ENCODE measurements at places on chromosomes 3 and 15. TPM values are rescaled to one million over a fixed set of nuclear protein-coding genes. Genes with fewer than 3 reads are reported as not detected.
A peak's percentile ranks its signal among the peaks of the same experiment; 100 is the strongest.

- H3K4me3 ChIP-seq, result no peak overlapping the region
- H3K27me3 ChIP-seq, result no peaks in the 10 kb centered on the region
- H3K4me1 ChIP-seq, result peaks cover 4% of the 10 kb centered on the region
- H3K27ac ChIP-seq, result no peak overlapping the region
These were observed 164.6 kb upstream of the PFN2 start for GRCh38 chr3:150135287-150135721.

DNA sequence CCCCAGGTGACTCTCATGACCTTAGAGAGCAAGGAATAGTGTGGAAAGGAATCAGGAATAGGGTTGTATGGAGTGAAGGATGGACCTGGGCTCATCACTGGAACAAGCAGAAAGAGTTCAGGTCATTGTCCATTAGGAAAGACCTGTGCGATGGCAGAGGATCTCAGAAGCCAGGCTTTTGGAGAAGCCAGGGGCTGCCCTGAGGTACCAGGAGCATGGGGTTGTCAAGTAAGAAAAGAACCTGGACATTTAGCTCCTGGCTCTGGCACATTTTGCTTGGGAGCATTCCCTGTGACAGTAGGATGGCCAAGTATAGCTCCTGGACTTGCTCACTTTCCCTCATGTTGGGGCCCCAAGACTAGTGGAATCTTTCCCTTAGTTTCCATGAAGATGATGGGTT, 52.9 kb upstream of the MANF start:
- no peak overlapping the region for H3K27ac ChIP-seq
- H3K36me3 ChIP-seq, result no peaks in the 10 kb centered on the region
- H3K4me1 ChIP-seq, result no peaks in the 10 kb centered on the region
- H3K27me3 ChIP-seq, result no peaks in the 10 kb centered on the region
- DNase-seq, result no peak
- H3K4me3 ChIP-seq, result no peak overlapping the region

Gene MOBP
- 0.10 TPM for total RNA-seq

Gene GRK7
- total RNA-seq, result not detected

DNA sequence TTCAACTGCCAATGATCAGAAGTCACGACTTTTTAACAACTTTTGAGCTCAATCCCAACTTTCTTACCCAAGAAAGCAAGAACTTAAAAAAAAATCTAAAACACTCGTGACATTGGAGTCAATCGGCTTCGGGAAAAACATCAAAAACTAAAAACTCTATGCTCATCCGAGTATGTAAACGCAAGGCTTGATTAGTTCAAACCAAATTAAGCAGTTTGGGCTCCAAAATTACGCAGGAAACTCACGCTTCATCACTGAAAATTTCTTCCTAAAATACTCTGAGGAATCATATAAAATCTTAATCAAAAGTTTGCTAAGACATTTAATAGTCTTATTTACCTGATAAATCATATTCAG, 1.6 kb downstream of the TRA2B start:
- DNase-seq, result no peak
- no peaks in the 10 kb centered on the region for H3K4me1 ChIP-seq
- no peak overlapping the region for H3K27ac ChIP-seq
- peaks cover under 1% of the 10 kb centered on the region for H3K36me3 ChIP-seq
- peak overlapping the region; percentile 100 for H3K4me3 ChIP-seq

DNA sequence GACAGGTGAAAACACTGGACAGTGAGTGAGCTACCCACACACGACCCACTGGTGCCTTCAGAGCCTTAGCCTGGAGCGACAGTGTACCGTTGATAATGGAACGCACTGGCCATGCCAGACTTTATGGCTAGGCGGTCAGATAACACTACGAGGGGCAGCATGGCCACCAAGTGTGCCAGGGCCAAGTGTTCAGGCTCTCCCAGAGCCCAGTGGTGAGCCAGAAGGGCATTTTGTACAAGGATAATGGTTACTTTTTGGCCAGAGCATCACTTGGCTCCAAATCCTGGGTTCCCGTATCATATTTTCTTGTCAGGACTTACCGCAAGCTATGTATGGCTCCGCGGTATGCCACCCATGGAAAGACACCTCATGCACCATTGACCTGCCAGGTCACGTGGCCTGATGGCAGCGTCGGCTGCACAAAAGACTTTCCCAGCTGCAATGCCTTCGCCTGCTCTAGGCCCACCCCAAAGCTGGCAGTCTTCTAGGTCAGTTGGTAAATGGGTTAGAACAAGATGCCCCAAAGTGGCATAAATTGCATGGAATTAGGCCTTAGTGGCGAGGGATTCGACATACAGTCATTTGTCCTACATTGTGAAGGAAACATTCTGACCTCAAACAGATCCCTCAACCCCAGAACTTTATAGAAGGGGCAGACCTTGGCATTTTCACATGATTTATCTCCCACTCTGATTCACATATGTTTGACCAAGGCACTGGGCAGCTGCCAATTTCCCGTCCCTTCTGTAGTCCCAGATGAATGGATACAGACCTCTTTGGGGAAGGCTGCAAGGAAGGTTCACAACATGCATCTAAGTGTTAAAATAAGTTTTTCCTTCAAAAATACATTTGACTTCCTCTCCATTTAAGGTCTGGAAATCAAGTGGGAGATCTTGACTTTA, 12.2 kb upstream of the SLC28A1 start:
- no peaks in the 10 kb centered on the region for H3K27me3 ChIP-seq
- no peak overlapping the region for H3K27ac ChIP-seq
- no peaks in the 10 kb centered on the region for H3K36me3 ChIP-seq
- no peak for DNase-seq

DNA sequence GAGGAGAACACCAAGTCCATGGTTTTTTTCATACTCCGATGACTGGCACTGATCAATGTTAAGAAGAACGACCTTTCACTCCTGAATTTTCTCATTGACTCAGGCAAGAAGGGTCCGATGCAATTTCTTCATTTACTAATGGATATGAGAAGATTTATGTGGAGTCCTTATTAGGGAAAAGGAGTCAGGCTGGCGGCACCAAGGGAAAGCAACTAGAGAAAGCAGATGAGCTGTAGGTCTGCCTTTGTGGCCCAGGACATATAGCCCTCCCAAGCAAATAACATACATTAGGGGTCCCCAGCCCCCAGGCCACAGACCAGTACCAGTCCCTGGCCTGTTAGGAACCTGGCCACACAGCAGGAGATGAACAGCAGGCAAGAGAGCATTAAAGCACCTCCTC, 206.8 kb downstream of the KBTBD8 start:
- no peak for DNase-seq
- H3K36me3 ChIP-seq, result no peaks in the 10 kb centered on the region
- H3K27me3 ChIP-seq, result no peaks in the 10 kb centered on the region
- H3K4me3 ChIP-seq, result no peak overlapping the region
- no peak overlapping the region for H3K27ac ChIP-seq

DNA sequence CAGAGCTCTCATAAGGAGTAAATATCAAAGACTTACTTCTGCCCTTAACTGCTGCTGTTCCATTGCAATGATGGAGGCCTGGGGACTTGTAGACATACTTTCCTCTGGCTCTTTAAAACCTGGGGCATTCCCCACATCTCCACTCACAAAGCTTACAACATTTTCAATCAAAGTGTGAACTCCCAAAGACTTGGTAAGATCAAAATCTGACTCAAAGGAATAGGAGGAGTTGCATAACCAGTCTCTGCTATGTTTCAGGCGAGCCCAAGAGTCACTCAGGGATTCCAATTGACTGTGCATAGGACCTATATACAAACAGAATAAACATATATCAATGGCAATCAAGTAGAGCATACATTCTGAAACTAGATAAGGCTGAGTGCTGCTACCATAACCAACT, 101.5 kb downstream of the FBXL22 start:
- DNase-seq, result no peak
- H3K4me1 ChIP-seq, result no peaks in the 10 kb centered on the region
- H3K27me3 ChIP-seq, result peaks cover 1% of the 10 kb centered on the region
- no peaks in the 10 kb centered on the region for H3K36me3 ChIP-seq
- H3K4me3 ChIP-seq, result no peak overlapping the region
- H3K27ac ChIP-seq, result no peak overlapping the region

All from H1 (cell line).